Activated T-cell treated with anti-CD3 and anti-CD28 coated beads for 4 hours (primary cell): ENCODE measurements at places on chromosomes 7 and 10.

DNA sequence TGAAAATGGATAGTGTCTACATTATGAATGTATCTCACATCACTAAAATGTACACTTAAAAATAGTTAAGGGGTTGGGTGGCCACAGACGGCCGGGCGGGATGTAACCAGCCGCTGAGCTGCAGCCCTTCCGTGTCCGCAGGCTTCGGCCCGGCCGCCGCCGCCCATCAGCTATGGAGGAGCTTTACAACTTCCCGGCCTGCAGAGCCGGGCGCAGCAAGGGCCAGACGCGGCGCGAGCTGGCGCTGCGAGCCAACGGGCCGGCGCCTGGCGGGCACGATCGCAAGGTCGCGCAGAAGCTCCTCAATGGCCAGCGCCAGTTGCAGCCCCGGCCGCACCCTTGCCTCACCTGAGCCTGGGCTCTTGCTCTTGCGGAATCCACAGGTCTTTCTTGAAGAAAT is 69.1 kb downstream of the KMT2C start:
- DNase-seq: no peak

DNA sequence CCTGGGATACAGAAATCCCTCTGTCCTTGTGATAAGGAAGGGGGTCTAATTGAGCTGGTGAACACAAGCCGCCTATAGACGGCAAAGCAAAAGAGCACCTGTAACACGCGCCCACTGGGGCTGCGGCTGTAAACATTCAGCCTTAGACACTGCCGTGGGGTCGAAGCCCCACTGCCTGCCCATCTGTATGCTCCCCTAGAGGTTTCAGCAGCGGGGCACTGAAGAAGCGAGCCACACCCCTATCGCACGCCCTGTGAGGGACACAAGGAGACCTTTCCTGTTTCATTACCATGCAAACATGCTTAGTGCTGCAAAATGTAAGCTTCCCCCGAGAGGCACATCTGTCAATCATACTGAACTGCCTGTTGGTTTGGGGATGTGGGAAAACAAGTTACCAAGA is 82.1 kb downstream of the NRP1 start:
- no peak for DNase-seq

- DNase-seq: no peak
Measured at GRCh38 chr10:68553138-68553537, 7.0 kb upstream of the TET1 start.

- no peak for DNase-seq
Measured at GRCh38 chr10:95279042-95279820, 11.6 kb downstream of the PDLIM1 start.

DNA sequence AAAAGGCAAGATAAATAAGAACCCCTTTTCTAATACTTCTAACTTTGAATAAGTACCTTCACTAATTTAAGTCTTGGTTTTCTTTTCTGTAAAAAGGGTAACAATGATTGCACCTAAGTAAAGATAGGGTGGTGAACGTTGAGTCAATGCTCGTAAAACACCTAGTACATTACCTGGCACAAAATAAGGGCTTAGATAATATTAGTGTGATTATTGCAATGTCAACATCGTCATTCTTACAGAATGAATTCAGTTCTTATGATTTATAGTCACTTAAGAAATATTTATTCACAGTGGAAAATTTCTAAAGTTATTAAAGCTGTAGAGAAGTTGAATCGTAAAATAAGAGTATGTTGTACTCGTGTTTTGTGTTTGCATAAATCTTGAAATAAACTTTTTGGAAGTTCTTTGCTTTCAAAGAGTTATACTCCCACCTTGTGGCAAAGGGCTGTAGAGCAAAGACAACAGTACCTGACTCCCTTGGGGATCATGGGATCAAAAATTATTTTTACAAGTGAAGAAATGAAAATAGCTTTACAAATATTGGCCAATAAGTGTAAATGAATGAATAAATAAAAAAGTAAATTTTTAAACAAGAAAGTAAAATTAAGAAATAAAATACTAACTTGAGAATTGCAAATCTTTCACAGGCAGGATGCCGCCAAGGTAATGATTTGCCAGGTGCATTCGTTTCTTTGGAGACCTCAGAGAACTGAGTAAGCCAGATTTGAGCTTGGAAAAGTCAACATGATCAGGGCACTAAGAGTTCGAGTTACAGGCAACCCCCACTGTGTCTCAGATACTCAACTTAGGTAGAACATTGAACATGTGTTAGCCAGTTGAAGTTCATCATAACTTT is 285.8 kb upstream of the CACNA2D1 start:
- DNase-seq: no peak

GRCh38 chr7:20665096-20665495 is 49.6 kb downstream of the ABCB5 start:
- no peak for DNase-seq

DNA sequence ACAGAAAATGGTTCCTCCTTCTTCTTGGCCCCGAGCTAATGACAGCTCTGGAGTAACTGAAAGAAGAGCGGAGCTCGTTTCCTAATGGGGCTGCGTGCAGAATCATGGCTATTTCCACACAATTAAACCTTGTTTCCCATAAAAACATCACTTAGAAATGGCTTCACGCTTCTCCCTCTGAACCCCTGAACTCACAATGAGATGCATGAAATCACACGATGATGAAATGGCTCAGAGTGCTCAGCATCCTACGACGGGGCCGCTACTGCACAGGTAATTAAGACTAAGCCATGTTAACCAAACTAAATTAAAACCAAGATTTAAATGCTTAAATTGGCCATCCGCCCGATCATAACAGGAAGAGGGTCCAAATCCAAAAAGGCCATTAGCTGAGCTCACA is 80.0 kb upstream of the DNAAF5 start:
- no peak for DNase-seq

- no peak for DNase-seq
Measured at GRCh38 chr10:79417266-79417665, 28.2 kb downstream of the ZCCHC24 start.

GRCh38 chr7:78607099-78607498 is 808.5 kb downstream of the PHTF2 start:
- no peak for DNase-seq

- no peak for DNase-seq
Measured at GRCh38 chr10:52297747-52298146, 16.3 kb upstream of the DKK1 start.

GRCh38 chr7:1843921-1844335 is 173.9 kb downstream of the ELFN1 start:
- DNase-seq: no peak

GRCh38 chr7:29086545-29086944 is 59.8 kb downstream of the CPVL start:
- no peak for DNase-seq

DNA sequence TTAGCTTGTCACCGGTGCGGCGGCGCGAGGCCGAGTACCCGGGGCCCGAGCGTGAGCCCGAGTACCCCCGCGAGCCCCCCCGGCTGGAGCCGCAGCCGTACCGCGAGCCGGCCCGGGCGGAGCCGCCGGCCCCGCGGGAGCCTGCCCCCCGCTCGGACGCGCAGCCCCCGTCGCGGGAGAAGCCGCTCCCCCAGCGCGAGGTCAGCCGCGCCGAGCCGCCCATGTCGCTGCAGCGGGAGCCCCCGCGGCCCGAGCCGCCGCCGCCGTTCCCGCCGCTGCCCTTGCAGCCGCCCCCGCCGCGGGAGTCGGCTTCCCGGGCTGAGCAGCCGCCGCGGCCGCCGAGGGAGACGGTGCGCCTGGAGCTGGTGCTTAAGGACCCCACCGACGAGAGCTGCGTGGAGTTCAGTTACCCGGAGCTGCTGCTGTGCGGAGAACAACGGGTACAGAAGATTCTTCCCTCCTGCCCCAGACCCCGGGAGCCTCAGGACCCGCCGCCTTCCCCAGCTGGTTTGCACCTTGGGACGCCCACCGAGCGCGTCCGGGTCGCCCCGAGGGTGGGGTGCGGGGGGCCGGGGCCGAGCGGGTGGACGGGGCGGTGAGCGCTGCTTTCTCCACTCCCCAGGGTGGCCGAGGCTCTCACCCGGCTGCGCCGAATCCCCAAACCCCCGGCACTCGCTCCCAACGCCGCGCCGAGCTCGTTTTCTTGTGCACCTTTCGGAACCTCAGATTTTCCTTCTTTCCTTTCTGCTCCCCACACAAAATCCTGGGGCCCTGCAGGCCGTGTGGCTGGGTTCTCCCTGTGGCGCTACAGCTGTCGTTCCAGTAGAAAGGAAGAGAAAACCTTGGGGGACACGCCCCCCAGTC is 708 bp downstream of the UBN2 start:
- peak; percentile 1 for DNase-seq

- DNase-seq: no peak
Measured at GRCh38 chr7:101097561-101097960, 12.3 kb downstream of the TRIM56 start.

GRCh38 chr7:105429746-105430612 is 41.3 kb upstream of the SRPK2 start:
- DNase-seq: peak; percentile 28

- no peak for DNase-seq
Measured at GRCh38 chr10:108902619-108903285, 1020.6 kb downstream of the XPNPEP1 start.

DNA sequence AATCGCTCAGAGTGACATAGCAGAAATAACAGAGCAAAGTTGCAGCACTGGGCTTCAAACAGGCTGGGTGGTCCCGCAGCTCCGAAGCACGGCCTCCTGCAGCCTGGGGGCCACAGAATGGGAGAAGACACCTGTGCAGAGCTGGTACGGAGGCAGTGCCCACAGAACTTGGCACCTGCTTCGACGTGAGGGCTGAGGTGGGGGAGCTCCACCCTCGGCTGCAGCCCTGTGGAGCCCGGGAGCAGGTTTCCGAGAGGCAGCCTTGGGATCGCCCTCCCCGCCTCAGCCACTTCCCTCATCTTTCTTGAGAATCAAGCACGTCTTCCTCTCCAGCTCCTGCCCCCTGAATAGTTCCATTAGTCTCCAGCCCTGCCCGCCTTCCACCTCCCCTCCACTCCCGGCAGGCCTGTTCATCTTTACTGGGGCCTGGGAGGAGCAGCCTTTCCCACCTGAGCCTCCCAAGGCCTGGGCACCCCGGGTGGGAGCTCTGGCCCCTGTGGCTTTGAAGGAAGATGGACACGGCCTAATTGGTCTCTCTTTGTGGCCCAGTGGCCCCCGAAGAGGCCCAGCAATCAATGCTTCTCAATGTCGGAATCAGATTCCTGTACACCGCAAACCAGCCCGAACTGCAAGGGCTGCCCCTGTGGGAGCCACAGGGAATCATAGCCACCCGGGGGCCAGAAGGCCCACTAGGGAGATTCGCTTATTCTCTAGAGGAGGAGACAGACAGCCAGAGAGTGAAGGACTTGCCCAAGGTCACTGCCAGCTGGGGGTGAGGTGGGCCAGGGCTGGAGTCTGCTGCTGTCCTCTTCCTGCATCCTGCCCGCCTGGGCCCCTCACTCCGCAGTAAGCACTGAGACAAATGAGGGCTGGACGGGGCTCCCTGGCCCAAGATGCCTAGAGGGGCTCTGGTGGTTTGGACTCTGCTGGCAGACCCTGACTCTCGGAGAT is 17.0 kb upstream of the PCBD1 start:
- DNase-seq: no peak

DNA sequence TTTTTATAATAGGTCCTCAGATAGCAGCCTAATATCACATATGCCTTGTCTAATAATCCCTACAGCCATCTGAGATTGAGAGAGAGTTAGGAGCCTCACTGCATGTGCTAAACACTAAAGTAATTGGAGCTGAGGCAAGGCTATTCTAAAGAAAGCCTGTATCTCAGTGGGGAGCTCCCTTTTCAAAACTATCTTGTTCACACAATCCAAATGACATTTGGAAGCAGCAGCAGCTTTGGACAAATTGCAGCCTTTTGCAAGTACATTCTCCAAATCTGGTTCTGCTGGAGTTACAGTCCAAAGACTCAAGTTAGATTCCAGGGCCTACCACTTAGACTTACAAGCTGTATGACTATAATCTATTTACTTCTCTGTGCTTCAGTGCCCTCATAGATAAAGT is 104.5 kb downstream of the MACC1 start:
- DNase-seq: no peak

GRCh38 chr10:128938558-128938957 is 528.5 kb upstream of the MGMT start:
- no peak for DNase-seq

GRCh38 chr10:30007406-30007805 is 52.0 kb downstream of the JCAD start:
- DNase-seq: no peak

DNA sequence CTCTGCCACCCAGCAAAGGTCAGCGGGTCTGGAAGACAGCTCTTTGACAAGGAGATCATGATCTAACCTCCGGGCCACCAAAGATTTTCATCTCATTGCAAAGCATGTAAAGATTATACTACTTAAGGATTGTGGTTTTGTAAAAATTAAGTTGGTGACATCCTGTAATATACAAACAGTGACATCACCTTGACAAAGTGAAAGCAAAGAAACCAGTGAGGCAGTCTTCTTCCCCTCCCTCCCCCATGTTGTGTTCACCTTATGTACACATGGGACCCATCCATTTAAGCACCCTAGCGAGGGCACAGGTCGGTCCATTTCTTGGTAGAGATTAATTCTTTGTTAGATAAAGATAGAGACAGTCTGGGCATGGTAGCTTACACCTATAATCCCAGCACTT is 3.9 kb downstream of the MDH2 start:
- DNase-seq: no peak

- no peak for DNase-seq
Measured at GRCh38 chr10:17655567-17656146, 11.7 kb downstream of the STAM start.

GRCh38 chr10:35331894-35332640 is 4.2 kb upstream of the CCNY start:
- no peak for DNase-seq

- no peak for DNase-seq
Measured at GRCh38 chr10:86775056-86775869, 18.8 kb downstream of the BMPR1A start.

- peak; percentile 40 for DNase-seq
Measured at GRCh38 chr10:100510533-100511308, 8.9 kb downstream of the SEC31B start.

GRCh38 chr7:7706101-7706511 is 12.3 kb downstream of the RPA3 start:
- DNase-seq: no peak

- DNase-seq: no peak
Measured at GRCh38 chr10:5433182-5433581, 20.8 kb downstream of the NET1 start.

DNA sequence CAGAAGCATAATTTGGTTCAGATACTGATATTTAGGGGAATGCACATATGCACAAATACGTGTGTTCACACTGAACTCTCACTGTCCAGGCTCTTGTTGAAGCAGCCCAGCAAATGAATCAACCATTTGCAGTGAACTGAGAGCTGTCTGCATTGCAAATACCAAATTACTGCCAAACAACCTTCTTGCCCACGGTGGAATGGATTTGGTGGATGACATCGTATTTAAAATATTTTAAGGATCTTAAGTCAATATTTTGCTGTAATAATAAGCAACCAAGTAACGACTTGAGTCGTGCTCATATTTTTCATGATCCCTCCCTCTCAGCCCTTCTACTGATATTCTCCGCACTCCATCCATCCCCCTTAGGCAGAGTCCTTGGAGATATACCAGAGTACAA is 107.9 kb upstream of the FEZF1 start:
- DNase-seq: no peak
